ENCODE measurements at places on chromosomes 7 and 10. TPM values are rescaled to one million over a fixed set of nuclear protein-coding genes. Genes with fewer than 3 reads are reported as not detected.

The CAMK2B gene
- total RNA-seq = 5.9 TPM

The CALML3 gene
- not detected for total RNA-seq

The EVX1 gene
- total RNA-seq = not detected

The SUGCT gene
- 6.1 TPM for total RNA-seq

Data from muscle of leg (tissue), 16 donors.